ENCODE measurements at places on chromosomes 1 and 21.

- no peak for DNase-seq
These were observed 23.0 kb upstream of the KCNA10 start for GRCh38 chr1:110541906-110542395.

- DNase-seq, result peak; percentile 27
These were observed 32.3 kb downstream of the KIAA2013 start for GRCh38 chr1:11893907-11894251.

DNA sequence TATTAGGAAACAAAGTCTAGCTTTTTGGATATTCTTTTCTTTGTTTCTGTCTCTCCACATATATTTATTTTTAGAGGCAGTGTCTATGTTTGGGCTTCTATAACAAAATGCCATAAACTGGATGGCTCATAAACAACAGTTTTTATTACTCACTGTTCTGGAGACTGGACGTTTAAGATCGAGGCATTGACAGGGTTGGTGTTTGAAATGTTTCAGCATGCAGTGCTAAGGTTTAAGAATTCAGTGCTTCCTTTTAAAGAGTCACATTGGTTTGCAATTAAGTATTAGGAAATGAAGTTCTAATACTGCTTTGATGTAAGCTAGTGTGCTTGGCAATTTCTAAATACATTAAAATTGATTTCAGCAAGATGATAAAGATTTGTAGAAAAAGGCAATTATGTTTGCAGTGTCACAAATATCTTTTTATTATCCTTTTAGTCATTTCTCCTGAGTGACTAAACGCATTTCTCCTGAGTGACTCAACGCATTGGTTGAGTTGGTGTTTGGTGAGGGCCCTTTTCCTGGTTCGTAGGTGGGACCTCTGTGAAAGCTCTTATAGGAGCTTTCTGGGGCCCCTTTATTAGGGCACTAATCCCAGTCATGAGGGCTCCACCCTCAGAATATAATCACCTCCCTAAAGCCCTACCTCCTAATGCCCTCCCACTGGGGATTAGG is 317.0 kb downstream of the USP25 start:
- no peak for DNase-seq

GRCh38 chr1:31736675-31737074 is 27.5 kb downstream of the ADGRB2 start:
- no peak for DNase-seq

Measured in Jurkat, Clone E6-1 (cell line).